Type B pancreatic cell (in vitro differentiated cells): ENCODE measurements at places on chromosomes 12 and 14.

GRCh38 chr14:77190977-77191376 lies 9.4 kb downstream of the TMEM63C start:
- H3K4me3 ChIP-seq = no peak overlapping the region
- peaks cover 26% of the 10 kb centered on the region for H3K27me3 ChIP-seq
- H3K4me1 ChIP-seq = no peaks in the 10 kb centered on the region
- H3K36me3 ChIP-seq = no peaks in the 10 kb centered on the region
- no peak overlapping the region for H3K27ac ChIP-seq

DNA sequence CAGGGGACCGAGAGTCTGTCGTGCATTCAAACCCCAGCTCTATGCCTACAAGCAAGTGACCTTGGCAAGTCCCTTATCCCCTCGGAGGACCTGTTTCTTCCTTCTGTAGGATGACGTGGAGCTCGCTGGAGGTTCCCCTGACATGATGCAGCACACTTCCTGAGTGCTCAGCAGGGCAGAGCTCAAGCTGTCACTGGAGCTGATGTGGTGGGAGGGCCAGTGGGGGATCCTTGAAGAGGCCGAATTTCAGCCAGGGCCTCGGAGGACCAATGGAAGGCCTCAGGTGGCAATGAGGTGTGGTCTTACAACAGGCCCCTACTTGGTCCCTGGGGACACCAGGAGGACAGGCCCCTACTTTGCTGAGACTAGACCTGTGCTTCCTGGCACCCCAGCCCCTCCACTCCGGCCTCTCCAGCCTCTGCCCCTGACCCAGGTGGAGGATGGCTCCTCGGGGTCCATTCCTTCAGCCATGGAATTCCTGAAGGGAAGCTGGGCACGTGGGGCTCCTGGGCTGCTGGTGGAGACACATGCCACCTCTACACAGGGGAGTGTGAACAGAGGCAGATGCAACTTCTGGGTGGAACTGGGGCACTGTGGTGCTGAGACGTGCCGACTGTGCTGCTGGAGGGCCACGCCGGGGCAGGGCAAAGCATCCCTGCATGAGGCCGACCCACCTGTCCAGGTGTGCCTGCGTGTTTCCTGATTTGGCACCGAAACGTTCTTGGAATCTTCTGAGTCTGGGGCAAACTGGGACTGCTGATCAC lies 18.7 kb upstream of the KIF26A start:
- peak overlapping the region; percentile 74 for H3K4me3 ChIP-seq
- DNase-seq = no peak
- no peaks in the 10 kb centered on the region for H3K36me3 ChIP-seq
- H3K4me1 ChIP-seq = no peaks in the 10 kb centered on the region
- peaks cover 67% of the 10 kb centered on the region for H3K27me3 ChIP-seq

DNA sequence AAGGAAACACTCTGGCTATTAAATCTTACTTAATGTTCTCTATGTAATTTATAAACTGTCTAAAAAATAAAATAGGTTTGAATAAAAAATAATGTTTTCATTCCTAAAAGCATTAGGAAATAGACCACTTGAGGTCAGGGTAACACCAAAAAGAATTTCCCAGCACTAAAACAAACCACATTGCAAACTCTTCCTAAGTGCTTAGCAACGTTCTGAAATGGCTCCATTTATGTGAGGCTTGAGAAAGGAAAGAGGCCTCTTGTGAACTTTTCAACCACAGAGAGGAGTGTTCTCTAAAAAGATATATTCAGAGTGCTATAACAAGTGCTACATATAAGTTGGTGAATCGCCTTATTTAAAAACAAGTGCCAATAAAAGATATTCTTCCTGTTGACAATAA lies 42.7 kb downstream of the ALX1 start:
- no peak for DNase-seq
- peaks cover 16% of the 10 kb centered on the region for H3K4me1 ChIP-seq
- no peak overlapping the region for H3K27ac ChIP-seq
- H3K4me3 ChIP-seq = no peak overlapping the region
- no peaks in the 10 kb centered on the region for H3K36me3 ChIP-seq
- H3K27me3 ChIP-seq = no peaks in the 10 kb centered on the region

GRCh38 chr12:67881565-67881964 lies 107.7 kb upstream of the IFNG-AS1 start:
- DNase-seq = no peak
- H3K4me1 ChIP-seq = peaks cover 6% of the 10 kb centered on the region
- no peaks in the 10 kb centered on the region for H3K36me3 ChIP-seq
- H3K27me3 ChIP-seq = peaks cover 6% of the 10 kb centered on the region
- H3K4me3 ChIP-seq = no peak overlapping the region
- H3K27ac ChIP-seq = no peak overlapping the region

- H3K4me1 ChIP-seq = no peaks in the 10 kb centered on the region
- peaks cover 4% of the 10 kb centered on the region for H3K36me3 ChIP-seq
- no peak for DNase-seq
Observed at GRCh38 chr12:19829100-19829853, 390.0 kb downstream of the AEBP2 start.

- H3K4me1 ChIP-seq = peaks cover 20% of the 10 kb centered on the region
- no peak overlapping the region for H3K4me3 ChIP-seq
- no peak for DNase-seq
- no peak overlapping the region for H3K27ac ChIP-seq
Observed at GRCh38 chr12:11677752-11678151, 28.3 kb downstream of the ETV6 start.

GRCh38 chr14:69685716-69686115 lies 74.3 kb downstream of the SUSD6 start:
- H3K4me3 ChIP-seq = peak overlapping the region; percentile 34
- peaks cover 4% of the 10 kb centered on the region for H3K36me3 ChIP-seq
- H3K27ac ChIP-seq = peak overlapping the region; percentile 22
- H3K4me1 ChIP-seq = peaks cover 30% of the 10 kb centered on the region
- no peak for DNase-seq

- DNase-seq = no peak
- H3K4me1 ChIP-seq = no peaks in the 10 kb centered on the region
- H3K4me3 ChIP-seq = no peak overlapping the region
- peaks cover 13% of the 10 kb centered on the region for H3K36me3 ChIP-seq
- H3K27me3 ChIP-seq = no peaks in the 10 kb centered on the region
Observed at GRCh38 chr14:100365741-100366140, 42.6 kb downstream of the SLC25A47 start.

DNA sequence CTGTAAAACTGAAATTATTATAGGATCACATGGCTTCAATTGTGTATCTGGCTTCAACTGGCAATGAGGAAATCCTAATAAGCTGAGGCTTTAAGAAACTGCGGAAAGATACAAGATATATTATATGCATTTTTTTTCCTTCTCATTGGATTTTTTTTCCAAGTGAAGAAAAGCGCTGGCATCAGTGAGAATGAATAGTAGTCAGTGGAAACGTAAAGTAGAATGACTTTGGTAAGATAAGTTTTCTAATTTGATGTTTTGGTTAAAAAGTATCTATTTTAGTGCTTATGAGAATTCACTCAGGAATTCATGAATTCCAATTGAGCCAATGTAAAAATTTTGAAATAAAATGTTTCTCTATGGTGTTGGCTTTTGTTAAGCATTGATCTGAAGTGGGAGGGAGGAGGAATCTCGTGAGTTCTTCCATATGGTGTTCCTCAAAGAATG lies 173.5 kb upstream of the FRMD6 start:
- peaks cover 14% of the 10 kb centered on the region for H3K4me1 ChIP-seq
- H3K4me3 ChIP-seq = no peak overlapping the region
- DNase-seq = no peak
- H3K27ac ChIP-seq = no peak overlapping the region
- H3K36me3 ChIP-seq = no peaks in the 10 kb centered on the region
- H3K27me3 ChIP-seq = no peaks in the 10 kb centered on the region

DNA sequence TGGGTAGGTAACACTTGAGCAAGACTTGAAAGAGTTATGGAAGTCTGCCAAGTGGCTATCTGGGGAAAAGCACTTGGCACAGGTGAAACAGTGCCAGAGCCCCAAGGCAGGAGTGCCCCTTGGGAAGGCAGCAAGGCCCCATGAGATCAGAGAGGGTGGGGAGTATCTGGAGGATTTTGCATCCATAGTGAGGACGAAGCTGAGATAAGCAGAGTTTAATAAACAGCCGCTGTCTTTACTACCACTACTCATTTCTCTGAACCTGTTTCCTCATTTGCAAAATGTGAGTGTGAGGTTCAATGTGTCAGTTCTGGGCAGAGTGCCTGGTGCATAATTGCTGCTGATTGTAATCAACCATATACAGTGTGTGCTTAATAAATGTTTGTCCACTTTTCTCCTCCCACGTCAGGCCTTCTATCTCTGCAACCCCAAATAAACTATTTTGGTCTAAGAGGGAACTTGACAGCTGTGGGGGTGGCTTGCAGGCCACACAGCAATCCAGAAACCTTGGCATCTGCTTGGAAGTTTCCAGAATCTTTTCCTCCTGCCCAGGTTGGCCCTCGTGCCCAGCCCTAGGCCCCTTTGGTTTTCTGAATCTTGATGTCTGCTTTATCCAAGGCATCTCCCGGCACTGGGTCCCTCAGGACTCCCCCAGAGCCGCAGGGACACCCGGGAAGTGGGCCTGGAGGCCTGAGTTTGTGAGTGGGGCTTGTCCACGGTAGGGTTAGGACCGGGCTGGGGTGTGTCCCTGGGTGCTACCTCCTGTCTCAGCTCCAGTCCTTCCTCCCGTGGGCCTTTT lies 4.5 kb downstream of the ABCB9 start:
- no peaks in the 10 kb centered on the region for H3K36me3 ChIP-seq
- no peaks in the 10 kb centered on the region for H3K27me3 ChIP-seq
- no peak overlapping the region for H3K27ac ChIP-seq
- H3K4me1 ChIP-seq = peaks cover 7% of the 10 kb centered on the region

DNA sequence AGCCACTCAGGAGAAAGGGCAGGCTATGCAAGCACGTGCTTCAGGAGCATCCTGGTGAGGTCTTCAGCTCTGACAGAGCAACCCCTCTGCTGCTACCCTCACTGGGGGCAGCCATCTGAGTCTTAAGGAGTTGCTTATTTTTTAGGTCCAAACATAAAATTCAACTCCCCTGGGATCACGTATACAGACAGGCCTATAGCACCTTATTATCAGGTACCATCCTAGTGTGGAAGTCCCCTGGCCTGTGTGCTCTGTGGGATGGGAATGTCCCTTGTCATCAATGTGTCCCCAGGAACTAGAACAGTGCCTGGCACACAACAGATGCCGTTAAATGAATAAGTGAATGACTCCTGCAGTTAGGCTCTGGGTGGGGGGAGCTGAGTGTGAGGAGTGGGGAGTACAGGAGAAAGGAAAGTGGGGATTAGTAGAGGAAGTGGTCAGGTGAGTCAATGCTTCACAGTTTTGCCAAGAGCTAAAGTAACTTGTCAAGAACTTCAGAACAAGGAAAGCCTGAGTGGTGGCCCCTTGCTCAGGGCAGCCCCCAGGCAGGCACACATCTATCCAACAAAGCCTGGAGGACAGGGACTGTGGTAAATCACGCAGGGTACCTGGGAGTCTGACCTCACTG lies 33.5 kb downstream of the DAD1 start:
- H3K27me3 ChIP-seq = peaks cover 9% of the 10 kb centered on the region
- no peak overlapping the region for H3K27ac ChIP-seq
- no peak overlapping the region for H3K4me3 ChIP-seq
- H3K36me3 ChIP-seq = no peaks in the 10 kb centered on the region
- no peak for DNase-seq
- H3K4me1 ChIP-seq = peaks cover 43% of the 10 kb centered on the region

- no peak for DNase-seq
- no peak overlapping the region for H3K27ac ChIP-seq
- peaks cover 9% of the 10 kb centered on the region for H3K36me3 ChIP-seq
- peaks cover 11% of the 10 kb centered on the region for H3K4me1 ChIP-seq
- no peaks in the 10 kb centered on the region for H3K27me3 ChIP-seq
Observed at GRCh38 chr14:81385886-81386285, 14.2 kb downstream of the STON2 start.

DNA sequence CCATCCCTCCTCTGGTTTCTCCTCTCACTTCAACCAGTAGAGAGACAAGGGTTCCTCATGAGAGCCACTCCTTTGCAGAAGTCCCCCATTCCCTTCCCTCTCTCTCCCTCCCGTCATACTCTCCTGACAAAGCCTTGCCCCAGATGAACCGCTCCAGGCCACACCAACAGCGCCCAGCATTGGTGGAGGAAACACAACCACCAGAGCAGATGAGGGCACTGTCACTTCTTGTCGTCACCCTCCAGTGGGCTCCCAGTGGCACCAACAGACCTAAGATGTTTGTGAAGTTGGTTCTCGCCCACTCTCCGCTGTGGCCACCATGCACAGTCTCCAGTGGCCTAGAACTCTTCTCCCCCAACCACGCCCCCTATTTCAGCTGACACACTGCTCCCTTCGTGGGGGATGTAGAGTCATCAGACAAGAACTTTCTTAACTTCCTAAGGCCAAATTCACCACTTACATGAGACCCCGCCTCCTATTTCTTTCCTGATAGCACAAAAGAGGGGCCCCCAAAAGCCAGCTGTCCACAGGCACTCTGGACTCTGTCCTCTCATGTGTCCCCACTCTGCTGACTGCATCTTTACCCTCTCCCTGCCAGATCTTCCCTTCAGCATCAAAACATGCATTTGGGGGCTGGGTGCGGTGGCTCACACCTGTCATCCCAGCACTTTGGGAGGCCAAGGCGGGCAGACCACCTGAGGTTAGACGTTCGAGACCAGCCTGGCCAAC lies 29.2 kb upstream of the PLEKHG6 start:
- peaks cover 12% of the 10 kb centered on the region for H3K4me1 ChIP-seq
- no peak for DNase-seq
- H3K36me3 ChIP-seq = no peaks in the 10 kb centered on the region
- peaks cover 19% of the 10 kb centered on the region for H3K27me3 ChIP-seq

- no peaks in the 10 kb centered on the region for H3K27me3 ChIP-seq
- H3K36me3 ChIP-seq = peaks cover 17% of the 10 kb centered on the region
- no peak overlapping the region for H3K4me3 ChIP-seq
- H3K4me1 ChIP-seq = peaks cover 48% of the 10 kb centered on the region
- DNase-seq = no peak
Observed at GRCh38 chr14:73720636-73721035, 6.5 kb upstream of the PNMA1 start.

DNA sequence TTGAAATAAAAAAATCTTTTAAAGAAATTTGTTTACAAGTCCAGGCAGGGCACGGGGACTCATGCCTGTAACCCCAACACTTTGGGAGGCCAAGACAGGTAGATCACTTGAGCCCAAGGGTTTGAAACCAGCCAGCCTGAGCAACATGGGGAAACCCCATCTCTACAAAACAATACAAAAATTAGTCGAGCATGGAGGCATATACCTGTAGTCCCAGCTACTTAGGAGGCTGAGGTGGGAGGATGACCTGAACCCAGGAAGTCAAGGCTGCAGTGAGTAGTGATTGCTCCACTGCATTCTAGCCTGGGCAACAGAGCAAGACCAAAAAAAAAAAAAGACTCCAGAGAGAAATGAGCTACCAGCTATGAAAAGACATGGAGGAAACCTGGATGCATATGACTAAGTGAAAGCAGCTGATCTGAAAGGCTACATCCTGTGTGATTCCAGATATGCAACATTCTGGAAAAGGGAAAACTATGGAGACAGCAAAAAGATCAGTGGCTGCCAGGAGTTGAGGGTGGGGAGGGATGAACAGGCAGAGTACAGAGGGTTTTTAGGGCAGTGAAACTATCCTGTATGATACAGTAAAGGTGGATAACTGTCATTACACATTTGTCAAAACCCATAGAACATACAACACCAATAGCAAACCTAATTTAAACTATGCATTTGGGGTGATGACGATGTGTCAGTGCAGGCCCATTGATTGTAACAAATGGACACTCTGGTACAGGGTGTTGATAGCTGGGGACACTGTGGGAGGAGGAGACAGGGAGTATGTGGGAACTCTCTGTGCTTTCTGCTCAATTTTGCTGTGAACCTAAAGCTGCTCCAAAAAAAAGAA lies 59.9 kb downstream of the PRKAB1 start:
- no peak for DNase-seq
- no peaks in the 10 kb centered on the region for H3K4me1 ChIP-seq
- H3K4me3 ChIP-seq = no peak overlapping the region
- no peaks in the 10 kb centered on the region for H3K27me3 ChIP-seq
- H3K27ac ChIP-seq = no peak overlapping the region

- no peaks in the 10 kb centered on the region for H3K27me3 ChIP-seq
- H3K4me3 ChIP-seq = no peak overlapping the region
- no peaks in the 10 kb centered on the region for H3K4me1 ChIP-seq
- peaks cover 30% of the 10 kb centered on the region for H3K36me3 ChIP-seq
Observed at GRCh38 chr12:62319058-62319457, 58.9 kb downstream of the USP15 start.
